ENCODE measurements at places on chromosomes 7 and 10.

GRCh38 chr10:26474026-26474425, 35.9 kb downstream of the APBB1IP start:
- no peak for DNase-seq

DNA sequence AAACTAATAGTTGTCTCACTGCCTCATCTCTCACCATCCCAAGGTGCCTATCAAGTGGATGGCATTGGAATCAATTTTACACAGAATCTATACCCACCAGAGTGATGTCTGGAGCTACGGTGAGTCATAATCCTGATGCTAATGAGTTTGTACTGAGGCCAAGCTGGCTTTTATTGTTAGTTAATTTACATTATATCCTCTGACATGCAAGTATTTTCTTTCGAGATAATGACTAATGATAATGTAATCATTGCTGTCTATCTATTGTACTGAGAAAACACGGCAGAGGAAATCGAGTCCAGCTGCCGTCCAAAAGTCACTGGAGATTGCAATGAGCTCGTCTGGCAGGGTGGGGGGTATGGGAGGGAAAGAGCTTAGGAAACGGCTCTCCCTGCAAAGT, 172.4 kb upstream of the LANCL2 start:
- no peak for DNase-seq

GRCh38 chr10:43945094-43945730, 296.5 kb upstream of the ZNF32 start:
- no peak for DNase-seq

GRCh38 chr7:147990942-147991341, 599.6 kb upstream of the C7orf33 start:
- DNase-seq = no peak

- DNase-seq = peak; percentile 65
These were observed 4.7 kb upstream of the NOS3 start for GRCh38 chr7:150986099-150986512.

DNA sequence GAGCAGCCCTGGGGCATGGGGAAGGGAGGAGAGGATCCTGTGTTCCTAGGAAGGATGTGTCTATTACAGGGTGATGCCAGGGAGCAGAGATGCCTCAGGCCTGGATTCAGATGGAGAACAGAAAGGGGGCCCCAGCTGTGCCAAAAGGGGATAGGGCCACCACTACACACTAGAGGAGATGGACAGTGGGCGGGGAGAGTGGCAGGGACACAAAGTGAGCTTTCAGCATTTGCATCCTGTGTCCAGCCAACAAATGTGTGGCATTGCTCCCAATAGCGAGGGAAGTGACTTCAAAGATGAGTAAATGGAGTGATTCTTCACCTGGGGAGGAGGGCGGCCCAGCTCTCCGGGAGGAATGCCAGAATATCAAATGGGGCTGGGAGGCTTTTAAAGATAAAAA, 64.9 kb upstream of the WAPL start:
- no peak for DNase-seq

DNA sequence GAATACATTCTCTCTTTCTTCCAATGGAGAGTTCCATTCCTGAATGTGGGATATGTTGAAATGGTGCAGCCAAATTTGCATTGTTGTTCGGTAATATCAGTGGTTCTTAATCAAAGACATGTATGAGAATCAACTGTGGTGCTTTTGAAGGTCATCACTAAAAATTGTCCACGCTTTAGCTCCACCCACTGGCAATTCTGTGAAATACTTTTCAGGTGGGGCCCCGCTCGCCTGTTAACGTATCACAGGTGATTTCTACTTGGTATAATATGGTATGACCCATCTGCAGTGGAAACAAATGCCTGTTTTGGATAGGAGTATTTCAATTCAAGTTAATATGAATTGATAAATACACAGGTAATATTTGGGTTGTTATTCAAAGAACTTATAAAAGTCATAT, 178.4 kb downstream of the NSUN6 start:
- DNase-seq = no peak

GRCh38 chr7:124071843-124072242, 39.0 kb upstream of the TMEM229A start:
- no peak for DNase-seq

- DNase-seq = no peak
These were observed 6.9 kb upstream of the MYOF start for GRCh38 chr10:93488956-93489528.
